ENCODE measurements at places on chromosomes 1 and 21.

DNA sequence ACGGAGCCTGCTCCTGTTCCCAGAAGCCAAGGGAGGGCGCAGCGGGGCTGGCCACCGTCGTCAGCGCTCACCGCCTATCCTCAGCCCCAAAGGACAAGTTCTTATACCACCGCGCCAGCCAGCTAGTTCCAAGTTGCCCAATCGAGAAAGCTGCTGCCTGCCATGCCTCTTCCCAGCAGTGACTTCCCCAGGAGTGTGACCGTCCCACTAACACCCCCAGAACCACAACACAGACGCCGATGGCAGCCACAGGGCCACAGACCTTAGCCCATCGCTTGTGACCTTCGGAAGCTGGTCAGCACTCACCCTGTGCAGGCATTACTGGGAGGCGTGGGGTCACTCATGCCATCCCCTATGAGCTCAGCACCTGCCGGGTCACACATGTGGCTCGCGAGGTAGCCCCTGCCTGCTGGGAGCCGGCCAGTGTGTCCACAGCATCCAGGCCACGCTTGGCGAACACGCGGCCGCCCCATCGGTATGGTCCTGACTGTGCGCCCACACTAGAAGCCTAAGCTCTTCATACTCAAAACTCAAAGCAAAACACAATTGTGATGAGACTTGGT is 20.1 kb downstream of the NADK start:
- DNase-seq: no peak

DNA sequence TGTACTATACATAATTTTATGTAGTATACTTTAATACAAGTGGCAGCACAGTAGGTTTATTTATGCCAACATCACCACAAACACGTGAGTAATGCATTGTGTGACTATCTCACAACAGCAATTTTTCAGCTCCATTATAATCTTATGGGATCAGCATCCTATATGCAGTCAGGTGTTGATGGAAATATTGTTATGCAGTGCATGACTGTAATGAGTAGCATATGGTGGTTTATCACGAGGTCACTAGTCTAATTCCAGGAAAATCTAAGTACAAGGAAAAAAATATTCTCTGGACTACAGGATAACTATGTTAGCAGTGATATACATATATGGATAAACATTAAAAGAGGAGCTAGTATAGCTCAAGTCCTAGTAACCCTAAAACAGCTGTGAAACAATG is 69.0 kb downstream of the ATP1B1 start:
- DNase-seq: no peak

DNA sequence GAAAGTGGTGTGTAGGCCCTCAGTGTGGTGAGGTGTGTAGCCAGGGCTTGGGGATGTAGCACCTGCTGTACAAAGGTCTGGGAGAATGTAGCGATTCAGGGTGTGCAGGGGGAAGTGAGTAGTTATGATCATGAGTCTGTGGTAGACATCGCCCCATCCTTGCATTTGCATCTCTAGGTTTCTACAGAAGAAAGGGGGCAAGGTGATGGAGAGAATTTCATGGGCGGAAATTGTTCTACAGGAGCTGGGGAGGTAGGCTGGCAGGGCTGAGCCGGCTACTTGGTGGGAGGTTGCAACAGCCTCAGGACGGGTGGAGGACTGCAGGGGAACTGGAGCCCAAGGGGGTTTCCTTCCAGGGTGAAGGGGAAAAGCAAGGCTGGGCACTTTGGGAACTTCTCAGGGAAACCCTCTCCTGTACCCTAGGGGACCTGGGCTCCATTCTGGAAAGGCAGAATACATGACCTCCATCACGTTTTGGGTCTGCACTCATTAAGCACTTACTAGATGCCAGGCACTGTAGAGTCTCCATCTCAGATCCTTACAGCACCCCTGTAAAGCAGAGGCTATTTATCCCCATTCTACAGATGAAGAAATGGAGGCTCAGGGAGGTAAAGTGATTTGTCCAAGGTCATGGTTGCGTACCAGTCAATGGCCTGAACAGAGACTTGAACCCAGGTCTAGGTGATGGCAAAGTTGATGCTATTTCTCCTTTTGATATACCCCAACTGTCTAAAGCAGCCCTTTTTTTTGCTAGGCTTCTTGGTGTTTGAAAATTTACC is 14.5 kb upstream of the TNFRSF1B start:
- DNase-seq: no peak

DNA sequence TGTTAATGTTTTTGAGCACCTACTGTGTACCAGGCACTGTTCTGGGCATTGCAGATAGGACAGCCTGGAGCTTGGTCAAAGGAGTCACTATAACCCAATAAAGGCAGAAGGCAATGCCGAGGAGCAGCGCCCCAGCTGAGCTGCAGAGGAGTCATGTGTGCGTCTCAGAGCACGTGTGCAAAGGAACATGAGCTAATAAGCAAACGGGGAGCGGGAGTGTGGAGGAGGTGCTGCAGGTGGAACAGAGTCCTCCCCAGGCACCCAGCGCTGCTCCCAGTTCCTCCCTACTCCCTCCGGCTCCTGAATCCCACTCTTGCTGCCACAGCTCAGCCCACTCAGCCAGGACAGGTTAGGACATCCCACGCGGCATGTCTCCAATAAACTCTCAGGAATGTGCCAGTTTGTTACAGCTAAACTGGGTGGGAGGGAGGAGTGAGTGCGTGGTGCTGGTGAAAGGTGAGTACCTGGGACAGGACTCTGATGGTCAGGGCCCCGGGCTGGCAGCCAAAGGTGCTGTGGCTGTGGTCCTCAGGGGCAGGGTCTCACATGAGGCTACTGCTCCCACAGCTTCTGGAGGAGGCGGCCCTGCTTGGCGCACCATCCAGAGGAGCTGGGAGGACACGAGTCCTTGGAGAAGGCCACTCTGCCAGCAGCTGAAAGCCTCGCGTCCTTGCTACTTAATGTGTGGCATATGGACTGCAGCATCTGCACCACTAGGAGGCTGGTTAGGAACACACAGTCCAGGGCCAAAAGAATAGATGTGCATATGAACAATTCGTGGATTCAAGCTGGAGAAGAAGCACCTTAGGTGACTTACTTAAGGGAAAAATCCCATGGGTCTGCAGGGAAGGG is 52.3 kb downstream of the GRIK3 start:
- no peak for DNase-seq

DNA sequence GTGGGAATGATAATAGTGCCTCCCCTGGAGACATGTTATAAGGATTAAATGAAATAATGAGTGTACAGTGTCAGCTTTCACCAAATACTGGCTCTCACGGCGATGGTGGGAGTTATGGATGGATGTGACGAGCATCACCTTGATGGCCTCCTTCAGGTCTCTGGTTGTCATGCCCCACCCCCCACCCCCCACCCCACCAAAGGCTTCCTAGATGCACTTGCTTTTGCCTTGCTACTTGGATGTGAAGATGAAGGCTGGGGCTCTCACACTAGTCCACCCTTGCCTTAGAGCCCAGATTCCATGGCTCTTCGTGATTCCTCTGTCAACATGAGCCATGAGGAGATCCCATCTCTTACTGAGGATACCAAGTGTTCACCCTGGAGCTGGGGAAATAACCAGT is 412.3 kb downstream of the NPHP4 start:
- no peak for DNase-seq

DNA sequence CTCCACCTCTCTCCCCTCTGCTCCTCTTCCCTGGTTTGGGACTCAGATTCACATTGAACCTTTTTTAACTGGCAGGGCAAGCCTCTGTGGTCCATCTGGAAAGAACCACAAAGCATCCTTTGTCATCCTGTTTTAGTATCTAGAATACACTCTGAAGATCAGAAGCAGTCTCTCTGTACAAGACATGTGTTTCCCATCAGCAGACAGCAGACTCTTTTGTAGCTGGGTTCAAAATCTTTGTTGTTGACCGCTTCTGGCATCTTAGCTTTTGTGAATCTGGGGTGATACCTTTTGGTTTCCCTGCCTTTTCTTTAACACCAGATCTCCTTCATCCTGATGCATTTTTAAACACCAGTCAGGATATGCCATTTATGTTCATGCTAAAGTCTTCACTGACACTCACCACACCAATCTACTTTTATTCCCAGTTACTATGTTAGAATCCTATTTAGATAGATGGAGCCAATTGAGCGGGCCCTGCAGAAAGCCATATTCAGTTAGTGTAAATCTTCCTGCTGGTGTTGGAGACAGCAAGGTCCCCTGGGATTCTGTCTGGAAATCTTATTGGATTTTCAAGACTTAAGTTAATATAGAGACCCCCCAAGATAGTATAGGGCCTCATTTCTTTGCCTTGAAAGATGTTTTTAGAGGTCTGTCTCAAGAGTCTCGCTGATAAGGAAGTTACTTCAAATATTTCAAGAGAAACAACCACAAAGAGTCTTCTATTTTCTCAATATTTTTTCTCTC is 51.1 kb downstream of the ST6GALNAC3 start:
- no peak for DNase-seq

- peak; percentile 40 for DNase-seq
Observed at GRCh38 chr1:238252033-238252802, 361.5 kb upstream of the ZP4 start.

DNA sequence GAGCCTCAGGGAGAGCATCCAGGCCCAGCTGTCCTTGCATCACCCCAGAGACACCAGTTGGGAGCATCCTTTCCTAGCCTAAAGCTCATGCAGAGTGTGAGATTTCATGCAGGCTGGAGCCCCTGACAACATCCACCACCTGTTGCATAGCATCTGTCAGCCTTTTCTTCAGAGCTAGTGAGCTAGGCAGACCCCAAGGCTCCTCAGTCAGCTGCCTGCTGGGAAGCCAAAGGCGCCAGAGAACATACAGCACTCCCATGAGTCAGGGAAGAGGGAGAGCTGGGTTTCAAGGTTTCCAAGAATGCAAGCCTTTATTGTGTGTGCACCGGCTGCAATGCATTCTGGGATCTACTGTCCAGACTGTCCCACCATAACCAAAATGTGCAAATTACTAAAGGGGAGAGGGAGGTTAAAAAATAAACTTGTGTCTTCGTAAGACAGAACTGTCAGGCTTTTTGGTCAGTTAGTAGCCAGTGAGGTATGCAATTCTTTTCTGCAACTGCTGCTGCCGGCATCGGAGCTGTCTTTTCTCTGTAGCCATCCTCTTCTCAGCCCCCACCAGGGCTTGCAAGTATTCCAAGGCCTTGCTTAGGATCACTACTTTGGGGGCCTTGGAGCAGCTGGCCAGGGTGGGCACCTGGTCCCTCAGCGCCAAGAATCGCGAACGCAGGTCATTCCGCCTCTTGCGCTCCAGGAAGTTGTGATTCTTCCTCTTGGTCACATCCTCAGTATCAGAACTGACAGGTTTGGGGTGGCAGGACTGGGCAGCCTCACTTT is 4.6 kb downstream of the MYCL start:
- DNase-seq: no peak

- no peak for DNase-seq
Observed at GRCh38 chr1:231584921-231585320, 41.7 kb upstream of the DISC1 start.

- DNase-seq: no peak
Observed at GRCh38 chr1:230747127-230747730, at the start of gene CAPN9. Gene CAPN9 (plus strand): TSS chr1:230747388. CDS start chr1:230747497, 109 bp downstream.

DNA sequence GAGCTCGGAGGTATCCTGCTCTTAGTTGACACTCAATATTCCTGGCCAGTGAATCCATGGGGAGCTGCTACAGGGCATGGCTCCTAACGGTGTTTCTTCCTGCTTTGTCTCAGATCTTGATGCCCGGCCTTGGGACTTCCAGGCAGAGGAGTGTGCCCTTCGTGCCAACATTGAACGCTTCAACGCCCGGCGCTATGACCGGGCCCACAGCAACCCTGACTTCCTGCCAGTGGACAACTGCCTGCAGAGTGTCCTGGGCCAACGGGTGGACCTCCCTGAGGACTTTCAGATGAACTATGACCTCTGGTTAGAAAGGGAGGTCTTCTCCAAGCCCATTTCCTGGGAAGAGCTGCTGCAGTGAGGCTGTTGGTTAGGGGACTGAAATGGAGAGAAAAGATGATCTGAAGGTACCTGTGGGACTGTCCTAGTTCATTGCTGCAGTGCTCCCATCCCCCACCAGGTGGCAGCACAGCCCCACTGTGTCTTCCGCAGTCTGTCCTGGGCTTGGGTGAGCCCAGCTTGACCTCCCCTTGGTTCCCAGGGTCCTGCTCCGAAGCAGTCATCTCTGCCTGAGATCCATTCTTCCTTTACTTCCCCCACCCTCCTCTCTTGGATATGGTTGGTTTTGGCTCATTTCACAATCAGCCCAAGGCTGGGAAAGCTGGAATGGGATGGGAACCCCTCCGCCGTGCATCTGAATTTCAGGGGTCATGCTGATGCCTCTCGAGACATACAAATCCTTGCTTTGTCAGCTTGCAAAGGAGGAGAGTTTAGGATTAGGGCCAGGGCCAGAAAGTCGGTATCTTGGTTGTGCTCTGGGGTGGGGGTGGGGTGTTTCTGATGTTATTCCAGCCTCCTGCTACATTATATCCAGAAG is 16.7 kb downstream of the ALX3 start:
- DNase-seq: peak; percentile 33

GRCh38 chr1:18580691-18581419 is 49.8 kb upstream of the PAX7 start:
- DNase-seq: no peak

DNA sequence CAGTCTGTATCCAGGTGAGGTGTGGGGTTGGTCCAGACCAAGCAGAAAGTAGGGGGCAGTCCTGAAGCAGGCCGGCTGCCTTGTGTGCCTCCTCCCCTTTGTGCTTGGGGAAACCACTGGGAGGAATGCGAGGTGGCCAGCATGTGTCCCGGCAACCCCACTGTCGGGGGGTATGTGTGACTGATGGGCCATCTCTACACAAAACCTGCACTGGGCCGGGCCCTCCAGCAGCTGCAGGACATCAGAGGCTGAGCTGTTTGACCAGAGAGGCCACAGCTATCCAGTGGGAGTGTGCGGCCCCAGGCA is 33.3 kb downstream of the TMEM51 start:
- no peak for DNase-seq

GRCh38 chr1:164891615-164892014 is 332.6 kb downstream of the PBX1 start:
- DNase-seq: no peak

DNA sequence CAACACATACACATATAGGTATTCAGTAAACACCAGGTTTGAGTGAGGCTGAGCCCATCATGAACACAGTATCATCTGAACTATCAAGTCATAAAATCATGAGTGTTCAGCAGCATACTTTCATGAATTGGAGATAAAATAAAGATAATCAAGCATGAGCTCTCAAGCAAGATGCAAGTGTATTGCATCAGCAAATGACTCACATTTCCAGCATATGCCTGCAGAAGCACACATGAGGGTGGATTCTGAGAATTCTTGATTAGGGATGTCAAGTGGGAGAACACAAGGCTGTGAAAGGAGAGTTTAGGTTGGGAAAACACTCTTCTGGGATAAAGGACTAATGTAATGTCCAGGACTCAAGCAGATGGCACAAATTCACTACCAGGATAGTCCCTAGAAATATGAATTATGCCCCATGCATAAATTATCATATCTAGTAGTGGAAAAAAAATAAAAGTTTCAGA is 299.2 kb downstream of the SRGAP2C start:
- DNase-seq: peak; percentile 73

DNA sequence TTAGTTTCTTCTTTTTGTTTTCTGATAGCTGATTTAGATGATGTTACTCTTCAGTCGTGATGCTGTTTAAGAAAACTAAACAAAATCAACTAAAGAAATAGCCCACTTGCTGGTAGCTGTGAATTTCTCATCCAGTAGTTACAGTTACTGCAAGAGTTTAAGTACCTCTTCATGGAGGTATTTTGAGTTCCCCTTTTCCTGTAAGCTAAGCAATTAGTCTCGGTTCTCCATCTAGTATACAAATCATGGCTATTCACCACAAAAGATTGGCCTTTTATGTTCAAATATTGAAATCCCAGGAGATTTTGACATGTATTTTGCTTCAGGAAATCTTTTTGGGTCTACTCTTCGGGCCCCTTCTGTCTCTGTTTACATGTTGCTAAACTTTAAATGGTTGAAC is 31.1 kb downstream of the HUNK start:
- DNase-seq: no peak

Measured in bronchial epithelial cell (primary cell).